ENCODE measurements at places on chromosomes 5 and 9.

DNA sequence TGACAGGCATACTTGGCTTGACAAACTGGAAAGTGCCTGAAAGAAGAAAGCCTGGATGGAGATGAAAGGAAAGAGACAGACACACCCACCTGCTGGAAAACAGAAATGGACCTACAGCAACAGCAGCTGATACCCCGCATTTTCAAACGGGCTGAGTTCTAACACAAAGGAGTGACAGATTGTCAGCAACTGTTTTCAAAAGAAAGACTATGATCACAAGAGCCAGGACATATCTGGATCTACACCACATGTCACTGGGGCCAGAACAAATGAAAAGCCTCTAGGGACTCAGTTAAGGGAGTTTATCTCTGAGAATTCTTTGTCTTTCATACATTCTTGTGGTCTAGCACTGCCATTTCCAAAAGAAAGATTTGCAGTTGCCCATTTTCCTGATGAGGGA, 24.1 kb upstream of the FST start:
- DNase-seq, result no peak

GRCh38 chr9:125732562-125732961, 14.6 kb upstream of the PBX3 start:
- no peak for DNase-seq

DNA sequence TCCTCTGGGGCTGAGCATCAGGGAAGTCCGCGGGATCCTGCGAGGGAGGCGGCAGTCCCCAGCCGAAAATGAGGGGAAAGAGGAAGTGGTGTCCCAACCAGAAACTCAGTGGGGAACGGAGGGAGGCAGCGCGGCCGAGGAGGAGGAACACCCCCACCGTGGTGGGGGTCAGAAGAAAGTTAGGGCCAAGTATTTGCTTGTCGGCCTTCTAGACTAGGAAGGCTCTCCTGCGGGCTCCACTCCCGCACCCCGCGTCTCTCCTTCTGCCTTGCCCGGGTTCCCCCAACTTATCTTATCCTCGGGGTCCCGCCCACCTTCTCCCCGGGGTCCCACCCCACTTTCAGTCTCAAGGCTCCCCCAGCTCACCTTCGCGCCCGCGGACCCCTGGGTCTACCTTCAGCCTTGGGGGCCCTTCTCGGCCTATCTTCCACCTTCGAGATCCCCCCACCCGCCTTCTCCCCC, 557 bp upstream of the PHF2 start:
- peak; percentile 44 for DNase-seq

GRCh38 chr5:34914671-34915138, 599 bp downstream of the RAD1 start:
- DNase-seq, result peak; percentile 20

DNA sequence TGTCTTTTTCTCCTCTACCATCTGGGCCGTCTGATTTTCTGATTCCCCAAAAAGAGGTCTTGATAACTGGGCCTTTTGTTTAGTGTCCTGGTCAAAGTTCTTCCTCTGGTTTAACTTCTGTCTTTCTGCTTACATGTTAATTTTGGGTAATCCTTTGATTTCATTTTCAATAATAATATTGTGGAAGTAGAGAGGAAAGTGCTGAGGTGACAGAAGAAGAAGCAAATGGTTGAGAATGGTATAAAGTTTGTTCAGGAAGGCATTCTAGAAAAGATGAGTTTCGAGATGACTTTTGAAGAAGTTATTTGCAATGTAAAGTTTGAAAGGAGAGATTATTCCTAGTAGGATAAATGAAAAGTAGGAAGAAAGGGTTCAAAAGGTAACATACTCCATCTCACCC, 118.1 kb downstream of the UNC13B start:
- no peak for DNase-seq

- DNase-seq, result no peak
Observed at GRCh38 chr9:111531716-111532115, 6.7 kb downstream of the ZNF483 start.

DNA sequence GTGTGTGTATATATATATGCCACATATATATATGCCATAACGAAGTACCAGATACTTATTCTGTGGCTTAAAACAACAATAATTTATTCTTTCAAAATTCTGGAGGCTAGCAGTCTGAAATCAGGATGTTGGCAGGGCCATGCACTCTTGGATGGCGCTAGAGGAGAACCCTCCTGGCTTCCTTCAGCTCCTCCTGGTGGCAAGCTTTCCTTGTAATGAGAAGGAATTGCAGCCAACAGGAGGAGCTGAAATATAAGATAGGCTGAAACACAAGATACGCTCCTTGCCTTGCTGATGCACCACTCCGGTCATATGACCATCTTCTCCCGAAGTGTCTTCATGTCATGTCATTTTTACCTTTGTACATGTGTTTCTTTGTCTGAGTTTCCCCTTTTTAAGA, 368.1 kb upstream of the CTNND2 start:
- no peak for DNase-seq

DNA sequence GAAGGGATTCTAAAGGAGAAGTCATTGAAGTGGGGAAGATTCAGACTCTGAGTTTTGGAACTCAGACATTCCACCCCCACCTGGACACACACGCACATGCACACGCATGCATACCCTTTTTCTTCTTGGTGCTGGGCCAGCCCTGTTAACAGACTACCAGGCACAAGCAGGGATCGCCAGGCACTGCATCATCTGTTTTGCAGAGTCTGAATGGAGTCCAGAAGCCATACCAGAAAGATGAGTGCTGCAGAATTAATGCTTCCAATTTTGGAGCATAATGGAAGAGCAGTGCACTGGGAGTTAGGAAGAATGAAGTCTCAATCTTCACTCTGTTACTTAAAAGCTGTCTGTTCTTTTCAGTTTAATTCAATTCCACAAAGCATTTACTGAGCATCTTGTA, 95.5 kb downstream of the PDE8B start:
- DNase-seq, result peak; percentile 62

- DNase-seq, result no peak
Observed at GRCh38 chr5:154701181-154701580, 54.0 kb upstream of the LARP1 start.

DNA sequence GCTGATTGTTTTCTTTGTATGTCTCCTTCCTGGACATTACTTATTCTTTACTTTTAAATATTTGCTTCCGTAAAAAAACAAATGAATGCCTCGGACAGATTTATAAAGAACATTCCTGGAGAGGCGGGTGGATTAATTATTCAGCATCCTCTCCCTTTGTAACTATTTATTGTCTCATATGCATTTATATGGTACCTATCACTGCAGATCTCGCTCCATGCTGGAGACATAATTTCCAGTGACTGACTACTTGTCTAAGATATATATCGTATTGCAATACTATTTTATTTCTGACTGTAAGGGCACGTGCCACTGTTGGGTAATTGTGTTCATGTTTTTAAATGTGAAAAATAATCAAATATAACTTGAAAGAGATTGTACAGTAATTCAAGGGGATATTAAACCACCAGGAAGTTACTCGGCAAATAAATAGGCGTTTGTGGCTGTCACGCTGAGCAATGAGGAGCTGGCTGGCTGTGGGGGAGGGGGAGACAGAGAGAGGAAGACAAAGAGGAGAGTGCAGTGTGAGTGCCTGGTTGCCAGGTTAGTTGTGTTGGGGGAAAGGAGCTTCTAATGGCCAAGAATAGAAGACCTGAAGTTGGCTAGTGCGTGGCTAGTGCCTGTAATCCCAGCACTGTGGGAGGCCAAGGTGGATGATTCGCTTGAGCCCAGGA, 131.8 kb upstream of the GABRP start:
- no peak for DNase-seq

GRCh38 chr5:28862137-28862859, 1823.9 kb upstream of the CDH9 start:
- no peak for DNase-seq

DNA sequence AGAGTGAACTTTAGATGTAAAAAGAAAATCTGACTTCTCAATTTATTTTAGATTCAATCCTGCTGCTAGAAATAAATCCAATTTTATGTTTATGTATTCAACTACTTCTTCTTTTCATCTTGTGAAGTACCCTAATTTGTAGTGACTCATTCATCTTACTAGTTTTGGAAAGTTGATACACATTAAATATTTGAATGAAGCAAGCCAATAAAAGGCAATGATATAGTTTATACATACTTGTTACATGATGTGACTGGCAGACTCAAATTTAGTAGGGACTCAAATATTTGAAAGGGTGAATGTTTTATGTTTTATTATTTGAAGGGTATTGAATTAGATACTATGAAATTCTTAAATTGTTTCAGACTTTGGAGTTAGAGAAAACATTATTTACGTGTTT, 34.7 kb downstream of the CSNK1G3 start:
- DNase-seq, result peak; percentile 3

GRCh38 chr5:132065351-132065937, 5.0 kb downstream of the IL3 start:
- DNase-seq, result peak; percentile 45

GRCh38 chr5:148897842-148898241, 71.4 kb downstream of the ADRB2 start:
- no peak for DNase-seq

DNA sequence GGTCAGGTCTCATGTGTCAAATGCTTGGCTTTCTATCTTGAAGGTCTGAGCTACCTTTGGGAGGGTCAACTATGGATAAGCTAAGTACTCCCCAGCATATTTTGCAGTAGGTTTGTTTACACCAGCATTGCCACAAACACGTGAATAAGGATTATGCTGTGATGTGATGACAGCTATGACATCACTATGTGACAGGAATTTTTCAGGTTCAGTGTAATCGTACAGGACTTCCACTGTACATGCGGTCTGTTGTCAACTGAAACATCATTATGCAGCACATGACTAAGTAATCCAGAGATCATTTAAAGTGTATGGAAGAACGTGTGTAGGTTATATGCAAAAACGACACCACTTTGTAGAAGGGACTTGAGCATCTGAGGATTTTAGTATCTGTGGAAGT, 104.0 kb downstream of the FSTL4 start:
- no peak for DNase-seq

- DNase-seq, result no peak
Observed at GRCh38 chr9:117458066-117458465, 43.2 kb upstream of the ASTN2 start.

- DNase-seq, result no peak
Observed at GRCh38 chr9:86079865-86080469, 19.4 kb downstream of the GOLM1 start.

- peak; percentile 16 for DNase-seq
Observed at GRCh38 chr9:63817622-63818518, 1467.1 kb downstream of the FOXD4L5 start.

DNA sequence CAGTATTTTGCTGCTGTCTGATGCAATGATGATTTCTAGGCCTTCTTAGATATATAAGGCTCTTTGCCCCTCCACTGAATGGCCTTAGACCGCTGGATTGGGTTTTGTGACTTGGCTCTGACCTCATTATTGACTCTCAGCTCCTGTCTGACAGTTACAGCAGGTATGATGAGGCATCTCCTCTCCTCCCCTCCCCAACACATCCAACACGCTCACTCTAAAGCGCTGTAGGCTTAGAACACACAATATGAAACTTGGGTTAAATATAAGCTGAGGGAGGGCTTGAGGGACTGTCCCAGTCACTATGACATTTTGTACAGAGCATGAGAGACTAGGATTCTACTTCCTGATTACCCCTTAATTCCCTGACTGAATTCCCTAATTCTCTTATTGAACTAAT, 18.8 kb upstream of the CER1 start:
- DNase-seq, result no peak

- peak; percentile 28 for DNase-seq
Observed at GRCh38 chr9:4796988-4797853, 4.5 kb downstream of the RCL1 start.

GRCh38 chr5:52910071-52910470, 79.1 kb upstream of the ITGA2 start:
- DNase-seq, result no peak

- peak; percentile 28 for DNase-seq
Observed at GRCh38 chr5:160398806-160399205, 1.0 kb downstream of the FAM200C start.

- no peak for DNase-seq
Observed at GRCh38 chr9:94799578-94800264, 73.2 kb downstream of the AOPEP start.

- peak; percentile 92 for DNase-seq
Observed at GRCh38 chr5:120388016-120388781, 75.9 kb upstream of the PRR16 start.

All from fibroblast of gingiva (primary cell).